NCI-H2081 (cell line): ENCODE measurements at places on chromosomes 12 and 14.
A peak's percentile ranks its signal among the peaks of the same experiment; 100 is the strongest.

- DNase-seq = peak; percentile 95
Observed at GRCh38 chr12:23084236-23084995, 459.4 kb downstream of the ETNK1 start.

- no peak for DNase-seq
Observed at GRCh38 chr14:64531567-64531966, 9.0 kb upstream of the HSPA2 start.

DNA sequence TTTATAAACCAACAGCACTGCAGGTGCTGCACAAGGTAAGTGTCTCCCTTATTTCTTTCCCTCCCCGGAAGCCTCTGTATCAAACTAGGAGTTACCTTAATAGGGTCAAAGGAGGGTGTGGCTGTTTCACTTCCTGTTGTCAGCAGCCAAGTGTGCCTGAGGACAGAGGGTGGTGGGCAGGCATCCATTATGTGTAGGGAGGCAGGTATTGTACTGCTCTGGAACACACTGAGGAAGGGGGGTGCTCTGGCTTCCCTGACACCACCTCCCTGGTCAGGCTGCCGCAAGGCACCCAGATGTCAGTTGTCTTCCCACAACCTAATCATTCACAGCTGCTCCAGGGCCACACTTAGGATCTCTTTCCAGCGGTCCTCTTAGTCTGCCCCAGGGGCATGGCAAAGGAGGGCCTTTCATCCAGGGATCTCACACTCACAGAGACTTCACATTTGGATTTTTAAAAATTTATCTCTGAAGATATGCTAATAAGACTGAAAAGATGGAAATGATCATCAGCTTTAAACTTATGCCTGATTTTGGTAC, 132.0 kb upstream of the ARHGAP5 start:
- DNase-seq = peak; percentile 72

DNA sequence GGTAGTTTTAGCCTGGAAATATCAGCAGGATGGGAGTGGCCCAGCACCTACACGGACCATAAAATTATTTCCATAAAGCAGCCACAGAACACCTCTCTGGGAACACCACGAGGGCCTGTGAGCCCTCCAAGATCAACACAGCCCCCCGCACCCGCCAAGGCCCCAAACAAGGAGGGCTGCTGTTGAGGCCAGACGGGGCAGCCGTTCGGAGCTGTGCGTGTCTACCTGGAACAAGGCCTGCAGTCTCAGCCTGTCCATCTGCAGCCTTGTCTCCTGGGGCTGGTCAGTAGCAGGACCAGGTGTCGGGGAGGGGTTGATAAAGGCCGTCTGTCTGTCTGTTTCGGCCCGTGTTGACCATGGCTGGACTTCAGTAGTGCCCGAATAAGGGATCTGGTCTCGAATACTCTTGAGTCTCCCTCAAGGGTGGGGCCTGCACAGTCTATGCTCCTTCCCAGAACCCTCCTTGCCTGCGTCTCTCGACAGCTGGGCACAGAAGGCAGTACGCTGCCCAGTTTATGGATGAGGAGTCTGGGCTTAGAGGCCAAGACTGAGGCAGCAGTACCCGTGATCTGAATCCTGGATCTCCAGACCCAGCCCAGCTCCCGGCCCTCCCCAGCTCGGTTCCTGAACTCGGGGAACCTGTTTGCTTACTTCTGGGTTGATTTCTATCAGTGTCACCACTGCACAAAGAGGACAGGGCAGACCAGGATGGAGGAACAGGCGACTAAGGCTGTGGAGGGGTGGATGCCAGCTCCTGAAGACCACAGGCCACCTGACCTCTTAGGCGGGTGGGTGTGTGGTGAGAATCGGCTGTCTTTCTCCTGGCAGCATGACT, 23.1 kb upstream of the DLK1 start:
- DNase-seq = no peak

- no peak for DNase-seq
Observed at GRCh38 chr14:100192250-100192671, 32.8 kb upstream of the DEGS2 start.

DNA sequence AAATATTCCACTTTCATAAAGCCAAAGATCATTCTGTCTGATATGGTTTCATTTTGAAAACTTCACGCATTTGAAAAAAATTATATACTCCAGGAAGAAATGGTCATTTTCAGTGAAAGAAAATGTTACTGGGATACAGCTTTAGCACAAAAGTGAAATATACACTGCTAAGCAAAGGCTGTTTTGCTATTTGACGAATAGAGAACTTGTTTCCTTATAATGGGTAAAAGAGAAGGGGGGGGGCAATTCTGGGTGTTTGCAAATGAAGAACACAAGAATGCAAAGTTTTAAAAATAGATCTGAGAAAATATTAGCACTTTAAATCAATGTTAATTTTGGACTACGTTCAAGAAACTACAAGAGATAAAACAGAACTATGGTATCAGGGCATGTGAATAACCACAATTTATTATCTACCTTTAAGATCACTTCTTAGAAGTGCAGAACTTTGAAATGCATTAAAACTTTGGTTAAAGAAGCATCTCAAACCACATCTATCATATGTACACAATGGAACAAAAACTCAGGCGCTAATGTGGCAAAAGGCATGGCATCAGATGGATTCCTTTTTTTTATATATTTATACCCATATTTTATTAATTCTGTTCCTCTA, 51.1 kb downstream of the EFCAB11 start:
- DNase-seq = no peak

DNA sequence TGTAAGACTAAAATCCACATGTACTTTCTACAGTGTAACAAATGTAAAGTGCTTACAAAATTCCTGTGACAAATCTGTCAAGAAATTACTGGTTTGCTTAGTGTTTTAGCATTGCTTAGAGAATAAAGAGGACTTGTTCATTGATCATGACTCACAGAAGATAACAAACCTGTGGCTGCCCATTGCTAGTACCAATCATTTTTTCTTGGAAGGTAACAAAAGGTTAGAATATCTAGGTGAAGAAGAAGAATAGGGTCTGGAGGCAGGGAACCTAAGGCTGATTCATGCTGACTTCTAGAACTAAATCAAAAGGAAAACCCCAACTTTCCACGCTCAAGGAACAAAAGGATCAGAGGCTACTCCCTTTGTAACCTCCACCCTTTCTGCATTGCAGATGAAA, 232.7 kb upstream of the ABCD2 start:
- DNase-seq = no peak

DNA sequence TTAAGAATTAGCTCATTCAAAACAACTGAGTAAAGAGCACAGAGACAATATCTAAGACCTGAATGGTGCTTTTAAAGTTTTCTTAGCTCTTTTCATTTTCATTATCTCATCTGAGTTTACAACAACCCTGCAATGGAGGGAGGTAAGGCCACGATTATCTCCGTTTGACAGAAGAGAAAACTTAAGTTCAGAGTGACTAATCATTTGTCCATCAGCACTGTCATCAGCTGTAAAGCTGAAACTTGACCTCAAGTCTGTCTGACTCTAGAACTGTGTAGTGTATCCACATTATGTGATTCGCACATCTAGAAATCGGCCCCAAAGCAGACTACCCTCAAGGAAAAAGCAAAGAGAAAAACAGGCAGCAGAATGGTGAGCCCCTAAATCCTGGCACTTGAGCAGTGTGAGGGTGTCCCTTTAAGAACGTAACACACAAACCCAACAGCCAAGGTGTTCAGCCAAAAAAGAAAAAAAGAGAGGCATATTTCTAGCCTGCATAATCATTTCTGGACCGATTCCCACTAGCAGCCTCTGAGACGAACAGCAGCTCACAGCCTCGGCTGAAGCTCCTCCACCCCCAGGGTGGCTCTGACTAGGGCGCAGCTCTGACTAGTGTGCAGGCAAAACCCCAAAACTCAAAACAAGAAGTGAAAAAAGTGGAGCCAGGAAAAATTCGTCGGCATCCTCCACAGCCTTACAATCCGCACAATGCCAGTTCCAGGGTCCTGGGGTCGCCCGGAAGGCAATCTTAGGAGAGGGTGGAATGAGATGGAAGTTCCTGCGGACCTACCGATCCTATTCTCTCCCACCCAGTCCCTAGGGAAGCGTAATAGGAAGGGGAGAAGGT, 1.6 kb downstream of the STXBP6 start:
- DNase-seq = no peak
